ENCODE measurements at places on chromosomes 7 and 10.

GRCh38 chr7:149885191-149886017 lies 11.6 kb downstream of the ATP6V0E2 start:
- DNase-seq = no peak

GRCh38 chr10:31133792-31134310 lies 102.2 kb upstream of the ZNF438 start:
- peak; percentile 69 for DNase-seq

DNA sequence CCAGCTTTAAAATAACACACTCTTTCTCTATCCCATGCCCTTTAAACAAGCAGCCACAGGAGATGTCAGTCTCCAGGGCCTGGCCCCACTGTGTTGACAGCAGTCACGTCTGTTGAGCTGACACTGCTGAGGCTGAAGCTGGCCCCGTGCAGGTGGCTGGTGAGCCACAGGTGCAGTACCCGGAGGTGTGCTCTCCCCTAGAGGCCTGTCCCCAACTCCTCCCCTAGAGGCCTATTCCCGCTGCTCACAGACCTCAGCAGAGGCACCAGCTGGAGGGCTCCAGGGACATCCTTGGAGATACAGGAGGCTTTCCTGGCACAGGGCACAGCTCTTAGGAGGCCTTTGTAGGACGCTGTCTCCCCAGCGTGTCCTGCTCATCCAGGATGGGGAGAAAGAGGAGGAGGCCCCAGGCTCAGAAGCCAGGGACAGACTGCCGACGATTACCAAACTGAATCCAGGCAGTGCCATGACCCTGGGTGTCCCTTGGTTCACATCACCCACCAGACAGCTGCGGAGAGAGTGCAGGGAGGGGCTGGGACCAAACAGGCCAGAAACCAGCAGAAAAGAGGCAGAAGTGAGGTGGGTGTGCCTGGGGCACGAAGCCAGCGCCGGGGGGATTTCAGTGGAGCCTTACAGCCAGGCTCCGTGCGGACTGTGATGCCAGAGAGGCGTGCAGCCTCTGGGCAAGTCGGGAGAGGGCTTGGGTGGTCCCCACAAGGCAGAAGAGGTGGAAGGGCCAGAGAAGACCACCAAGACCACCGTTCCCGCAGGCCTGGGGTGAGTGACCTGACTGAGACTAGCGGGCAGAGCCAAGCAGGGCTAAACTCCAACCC lies 18.5 kb upstream of the TTYH3 start:
- no peak for DNase-seq

DNA sequence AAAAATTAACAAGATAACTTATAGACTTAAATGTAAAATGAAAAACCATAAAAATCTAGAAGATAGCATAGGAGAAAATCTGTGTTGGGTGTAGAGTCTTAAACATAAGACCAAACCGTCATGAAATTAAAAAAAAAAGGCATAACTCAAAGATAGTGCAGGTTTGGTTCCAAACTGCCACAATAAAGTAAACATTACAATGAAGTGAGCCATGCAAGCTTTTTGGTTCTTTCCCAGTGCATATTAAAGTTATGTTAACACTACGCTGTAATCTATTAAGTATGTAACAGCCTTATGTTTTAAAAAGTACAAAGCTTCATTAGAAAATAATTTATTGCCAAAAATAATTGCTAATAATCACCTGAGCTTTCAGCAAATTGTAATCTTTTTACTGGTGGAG lies 1366.5 kb upstream of the LRRTM3 start:
- no peak for DNase-seq

DNA sequence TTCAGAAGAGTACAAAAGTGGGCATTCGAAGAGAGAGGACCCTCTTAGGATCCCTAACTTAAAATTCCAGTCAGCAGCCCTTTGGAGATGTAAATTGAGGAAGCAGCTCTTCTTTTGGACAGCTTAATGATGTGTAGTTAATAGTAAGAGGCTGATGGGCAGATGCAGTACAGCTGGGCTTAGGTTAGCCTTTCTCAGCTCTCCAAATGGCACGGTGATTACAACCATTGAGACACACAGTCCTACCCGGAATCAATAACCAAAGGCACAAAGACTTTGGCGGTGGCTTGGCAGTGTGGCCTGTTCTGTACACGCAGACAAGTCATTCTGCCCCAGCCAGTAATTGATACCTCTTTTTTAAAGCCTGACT lies 26.8 kb downstream of the GAD2 start:
- no peak for DNase-seq

GRCh38 chr10:70906031-70906783 lies 17.8 kb upstream of the PCBD1 start:
- DNase-seq = no peak

- DNase-seq = no peak
Observed at GRCh38 chr7:66642932-66643331, 14.3 kb downstream of the KCTD7 start.

GRCh38 chr7:79714081-79714480 lies 260.6 kb upstream of the MAGI2 start:
- no peak for DNase-seq

DNA sequence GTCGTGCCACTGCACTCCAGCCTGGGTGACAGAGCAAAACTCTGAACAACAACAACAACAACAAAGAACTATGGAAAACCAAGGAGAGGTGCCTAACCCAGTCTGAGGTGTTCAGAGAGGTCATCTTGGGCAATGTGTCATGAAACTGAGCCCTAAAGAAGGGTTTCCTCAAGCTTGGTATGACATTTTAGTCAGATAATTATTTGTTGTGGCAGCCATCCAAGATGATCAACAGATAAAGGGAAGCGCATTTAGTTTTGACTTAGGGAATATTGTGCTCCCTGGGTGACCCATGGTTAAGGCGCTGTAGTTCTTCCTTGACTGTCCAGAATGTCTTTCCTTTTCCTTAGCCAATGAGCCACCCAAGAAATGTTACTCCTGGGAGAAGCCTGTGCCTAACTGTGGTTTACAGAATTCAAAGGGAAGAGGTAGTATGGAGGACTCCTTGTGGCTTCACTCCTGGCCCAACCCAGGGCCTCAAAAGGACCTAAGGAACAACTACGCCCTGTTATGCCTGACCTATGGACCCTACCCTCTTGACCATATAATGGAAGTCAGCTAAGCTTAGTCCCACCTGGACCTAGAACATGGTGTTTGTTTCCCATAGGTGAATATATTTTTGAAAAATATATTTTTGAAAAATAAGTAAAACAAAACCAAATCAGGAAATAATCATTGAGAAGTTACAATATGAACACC lies 42.4 kb downstream of the TPST1 start:
- DNase-seq = no peak
